ENCODE measurements at places on chromosomes 6 and 20.

- DNase-seq, result peak; percentile 52
Observed at GRCh38 chr6:125584468-125584939, 164.9 kb upstream of the HEY2 start.

DNA sequence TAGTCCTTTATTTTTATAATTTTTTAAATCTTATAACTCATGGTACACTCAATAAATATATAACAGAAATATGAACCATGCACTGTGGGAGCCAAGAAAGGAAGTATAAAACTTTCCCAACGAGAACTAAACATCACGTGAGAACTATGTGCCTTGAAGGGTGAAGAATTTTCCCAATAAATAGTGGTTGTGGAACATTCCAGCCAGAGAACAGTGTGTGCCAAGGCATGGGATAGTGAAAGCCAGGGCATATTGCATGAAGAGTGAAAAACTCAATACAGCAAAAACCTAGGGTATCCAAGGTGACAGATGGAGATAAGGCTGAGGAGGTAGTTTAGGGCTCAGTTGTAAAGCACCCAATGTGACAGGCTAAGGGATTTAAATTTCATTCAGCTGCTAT is 86.1 kb downstream of the SIM1 start:
- DNase-seq, result no peak

DNA sequence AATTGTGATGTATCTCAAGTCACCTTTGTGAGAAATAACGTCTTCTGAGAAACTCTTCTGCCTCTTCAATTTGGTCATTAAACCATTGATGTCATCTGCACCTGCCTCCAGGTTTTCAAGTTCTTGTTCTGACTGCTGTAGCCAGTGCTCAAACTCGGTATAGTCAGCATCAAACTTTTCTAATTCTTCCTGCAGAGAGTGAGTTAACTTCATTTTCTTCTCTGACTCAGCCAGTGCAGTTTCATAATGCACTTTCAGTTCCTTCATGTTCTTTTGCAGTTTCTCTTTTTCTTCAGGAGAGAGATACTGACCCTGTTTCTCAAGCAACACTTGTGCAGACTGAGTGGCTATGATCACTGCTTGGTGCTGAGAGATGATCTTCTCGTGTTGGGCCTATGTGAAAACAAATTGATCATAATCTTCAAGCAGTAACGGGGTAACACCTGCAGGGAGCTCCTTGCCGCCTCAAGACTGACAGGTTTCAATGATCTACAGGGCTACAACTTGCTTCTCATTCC is 48.8 kb downstream of the DST start:
- DNase-seq, result no peak

DNA sequence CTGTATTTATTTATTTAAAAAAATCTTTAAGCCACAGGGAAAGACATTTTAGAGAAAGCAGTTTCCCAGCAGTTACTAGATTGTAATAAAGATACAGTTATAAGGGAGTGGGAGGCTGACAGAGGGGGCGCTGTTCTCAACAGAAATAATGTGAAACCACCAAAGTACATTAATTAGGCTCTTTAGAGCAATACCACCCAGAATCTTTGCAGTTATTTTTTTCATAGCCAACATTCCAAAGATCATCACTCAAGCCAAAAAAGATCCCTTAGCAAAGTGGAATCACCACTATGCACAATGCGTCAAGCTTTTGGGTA is 331.3 kb upstream of the DEFB112 start:
- peak; percentile 16 for DNase-seq

DNA sequence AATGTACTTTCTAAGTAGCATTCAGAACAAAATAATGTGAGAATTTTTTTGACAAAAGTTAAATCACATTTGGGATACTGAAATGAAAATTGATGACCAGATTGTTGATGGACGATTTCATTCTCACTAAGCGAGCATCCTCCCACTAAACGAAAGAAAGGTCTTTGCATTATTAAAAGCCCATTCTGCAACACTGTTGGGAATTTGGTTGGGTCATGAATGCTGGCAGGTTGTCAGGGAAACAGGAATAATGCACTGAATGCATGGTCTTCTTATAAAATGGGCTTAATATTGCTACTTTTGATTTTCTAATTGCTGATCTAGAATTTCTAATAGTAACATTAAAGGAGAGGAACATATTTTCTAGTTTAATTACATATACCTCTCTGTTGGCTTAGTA is 229.8 kb downstream of the NKAIN2 start:
- no peak for DNase-seq

DNA sequence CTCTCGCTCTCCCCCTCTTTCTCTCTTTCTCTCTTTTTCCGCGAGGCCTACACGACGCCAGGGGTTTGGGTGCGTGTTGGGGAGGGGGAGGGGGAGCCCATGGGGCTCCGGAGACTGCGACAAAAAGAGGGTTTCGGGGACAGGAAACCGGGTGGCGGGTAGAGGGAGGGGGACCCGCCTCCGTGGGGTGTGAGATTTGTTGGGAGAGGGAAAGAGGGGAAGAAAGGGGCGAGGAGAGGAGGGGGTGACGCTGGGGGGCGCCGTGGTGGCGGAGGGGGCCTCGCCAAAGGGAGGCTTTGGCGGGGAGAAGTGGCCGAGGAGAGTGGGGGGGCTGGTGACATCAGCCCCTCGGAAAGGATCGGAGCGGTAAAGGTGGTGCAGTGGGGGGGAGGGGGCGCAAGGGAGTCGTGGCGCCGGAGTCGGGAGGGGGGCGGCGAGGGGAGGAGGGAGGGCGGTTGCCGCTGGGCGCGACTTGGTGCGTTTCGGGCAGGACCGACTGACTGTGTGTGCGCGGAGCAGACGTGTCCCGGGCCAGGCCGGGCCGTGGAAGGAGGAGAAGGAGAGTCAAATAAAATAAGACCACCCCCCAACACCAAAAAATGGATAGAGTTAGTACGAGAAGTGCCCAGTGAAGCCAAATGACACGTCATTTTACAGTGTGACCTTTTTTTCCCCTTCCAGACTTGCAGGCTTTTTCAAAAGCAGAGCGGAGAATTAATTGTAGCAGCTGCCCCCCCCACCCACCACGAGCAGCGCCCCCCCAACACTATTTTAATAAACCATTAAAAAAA is 39.8 kb downstream of the GNAS start:
- DNase-seq, result no peak

- DNase-seq, result no peak
Observed at GRCh38 chr6:143160439-143161220, 99.9 kb downstream of the AIG1 start.

Measured in iPS DF 6.9 (cell line).